Fibroblast of skin of back (primary cell): ENCODE measurements at places on chromosomes 6 and 20.

DNA sequence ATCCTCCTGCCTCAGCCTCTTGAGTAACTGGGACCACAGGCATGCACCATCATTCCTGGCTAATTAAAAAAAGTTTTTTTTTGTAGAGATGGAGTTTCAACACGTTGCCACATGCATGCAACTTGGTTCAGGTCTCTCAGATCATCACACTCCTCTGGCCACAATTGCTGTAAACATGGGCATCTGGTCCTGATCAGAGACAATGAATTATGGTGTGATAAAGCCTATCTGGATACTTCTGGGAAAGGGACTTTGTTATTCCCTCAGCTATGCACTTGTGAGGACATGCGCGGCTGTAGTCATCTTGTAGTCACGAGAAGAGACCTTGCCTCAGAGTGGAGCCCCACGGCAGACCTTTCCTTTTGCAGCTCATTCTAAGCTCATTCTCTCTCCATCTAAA, 210.9 kb upstream of the ZFP64 start:
- no peak for DNase-seq

- DNase-seq: no peak
Observed at GRCh38 chr6:15200087-15200486, 45.8 kb upstream of the JARID2 start.

GRCh38 chr6:158766621-158767455, 52.3 kb downstream of the EZR start:
- DNase-seq: no peak

GRCh38 chr20:17628101-17628841, 53.8 kb downstream of the RRBP1 start:
- no peak for DNase-seq

DNA sequence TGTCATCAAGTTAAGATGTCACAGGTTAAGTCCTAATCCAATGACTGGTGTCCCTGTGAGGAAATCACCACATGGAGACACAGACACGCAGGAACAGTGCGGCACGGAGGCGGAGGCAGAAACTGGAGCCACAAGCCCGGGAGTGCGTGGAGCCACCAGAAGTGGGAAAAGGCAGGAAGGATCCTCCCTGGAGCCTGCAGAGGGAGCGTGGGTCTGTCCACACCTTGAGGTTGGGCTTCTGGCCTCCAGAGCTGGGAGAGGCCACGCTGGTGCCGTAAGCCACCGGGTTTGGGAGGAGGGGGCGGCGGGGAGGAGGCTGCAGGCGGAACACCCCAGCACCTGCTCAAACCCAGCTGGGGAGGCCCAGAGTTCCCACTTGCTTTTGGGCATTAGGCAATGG, 3.8 kb downstream of the CABLES2 start:
- no peak for DNase-seq

DNA sequence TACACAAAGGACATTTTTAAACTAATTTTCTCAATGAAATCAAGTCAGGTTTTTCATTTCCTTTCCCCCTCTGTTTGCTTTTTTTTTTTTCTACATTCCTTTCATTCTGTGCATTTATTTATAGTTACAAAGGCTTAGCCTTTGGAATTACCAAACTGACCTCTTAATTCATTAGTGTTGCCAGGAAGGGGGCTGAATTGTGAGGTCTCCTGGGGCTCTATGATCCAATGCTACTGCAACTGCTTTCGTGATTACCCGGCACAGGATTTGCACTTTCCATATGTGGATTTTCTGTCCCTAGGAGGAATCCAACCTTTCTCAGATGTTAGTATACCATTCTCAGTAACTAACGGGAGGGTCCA, 35.3 kb downstream of the NEDD9 start:
- peak; percentile 95 for DNase-seq

- DNase-seq: peak; percentile 70
Observed at GRCh38 chr20:53706466-53707370, 113.1 kb upstream of the ZNF217 start.

- DNase-seq: peak; percentile 51
Observed at GRCh38 chr20:47854687-47855212, 69.5 kb upstream of the SULF2 start.

DNA sequence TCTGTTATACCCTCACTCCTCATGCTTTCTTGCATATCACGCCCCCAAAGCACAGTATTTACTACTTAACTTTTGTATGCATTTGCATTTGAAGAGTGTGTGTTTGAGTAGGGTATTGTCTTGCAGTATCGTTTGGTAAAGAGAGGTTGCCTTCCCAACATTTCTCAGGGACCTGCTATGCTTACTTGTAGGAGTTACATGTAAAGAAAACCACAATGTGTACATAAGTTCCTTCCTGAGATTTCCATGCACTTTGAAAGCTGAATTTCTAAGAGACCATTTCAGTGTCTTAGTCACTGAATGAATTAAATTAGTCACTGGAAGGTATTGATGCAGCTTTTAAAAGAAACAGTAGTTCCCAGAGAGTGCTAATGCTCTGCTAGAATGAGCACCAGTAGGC, 159.3 kb upstream of the LAMA2 start:
- DNase-seq: peak; percentile 61

GRCh38 chr20:38283236-38283635, 20.7 kb upstream of the BPI start:
- no peak for DNase-seq

DNA sequence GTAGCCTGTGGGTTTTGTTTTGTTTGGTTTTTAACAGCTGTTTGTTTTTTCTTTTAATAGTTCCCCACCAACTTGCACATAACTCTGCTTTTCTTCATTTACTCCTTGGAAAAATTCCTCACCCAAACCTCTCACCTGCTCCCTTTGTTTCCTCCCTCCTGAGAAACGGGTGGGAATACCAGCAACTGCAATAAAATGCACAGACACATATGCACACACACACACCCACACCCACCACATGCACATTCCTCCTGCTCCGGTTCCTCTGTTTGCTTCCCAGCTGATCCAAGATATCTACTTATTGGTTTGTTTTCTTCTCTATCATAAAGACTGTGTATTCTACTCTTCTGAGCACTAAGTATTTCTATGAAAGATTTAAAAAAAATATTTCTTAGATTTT, 161.1 kb upstream of the EPHA7 start:
- no peak for DNase-seq

GRCh38 chr6:4613795-4614194, 162.4 kb upstream of the CDYL start:
- no peak for DNase-seq

- no peak for DNase-seq
Observed at GRCh38 chr20:23180451-23180921, 94.4 kb upstream of the CD93 start.

DNA sequence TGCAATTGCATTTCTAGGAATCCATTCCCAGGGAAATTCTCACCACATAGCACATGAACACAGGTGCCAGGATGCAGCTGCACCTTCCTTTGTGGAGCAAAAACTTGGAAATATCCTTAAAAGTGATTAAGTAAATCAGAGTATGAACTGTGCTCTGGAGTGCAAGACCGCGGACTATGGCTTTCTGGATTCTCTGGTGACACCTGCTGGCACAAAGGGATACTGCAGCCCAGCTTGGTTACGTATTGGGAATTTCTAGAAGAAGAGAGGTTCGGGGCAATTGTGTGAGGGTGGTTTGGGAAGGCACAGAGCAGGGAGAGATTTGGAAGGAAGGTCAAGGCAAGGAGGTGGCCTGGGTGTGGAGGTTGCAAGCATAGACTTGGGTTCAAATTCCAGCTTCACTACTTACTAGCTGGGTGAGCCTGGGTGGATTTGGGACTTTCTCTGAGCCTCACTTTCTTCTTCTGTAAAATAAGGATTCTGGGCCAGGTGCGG, 15.9 kb upstream of the PEDS1 start:
- peak; percentile 70 for DNase-seq

- DNase-seq: peak; percentile 98
Observed at GRCh38 chr20:1809131-1809572, 86.1 kb upstream of the SIRPA start.

GRCh38 chr6:89559487-89559886, 79.1 kb downstream of the LYRM2 start:
- peak; percentile 23 for DNase-seq
